ENCODE measurements at places on chromosomes 7 and 10. TPM values are rescaled to one million over a fixed set of nuclear protein-coding genes. Genes with fewer than 3 reads are reported as not detected.

- DNase-seq, result no peak
These were observed 37.8 kb downstream of the RHEB start for GRCh38 chr7:151481650-151482505.

GRCh38 chr7:41507686-41508268, 195.1 kb downstream of the INHBA start:
- DNase-seq, result no peak

DNA sequence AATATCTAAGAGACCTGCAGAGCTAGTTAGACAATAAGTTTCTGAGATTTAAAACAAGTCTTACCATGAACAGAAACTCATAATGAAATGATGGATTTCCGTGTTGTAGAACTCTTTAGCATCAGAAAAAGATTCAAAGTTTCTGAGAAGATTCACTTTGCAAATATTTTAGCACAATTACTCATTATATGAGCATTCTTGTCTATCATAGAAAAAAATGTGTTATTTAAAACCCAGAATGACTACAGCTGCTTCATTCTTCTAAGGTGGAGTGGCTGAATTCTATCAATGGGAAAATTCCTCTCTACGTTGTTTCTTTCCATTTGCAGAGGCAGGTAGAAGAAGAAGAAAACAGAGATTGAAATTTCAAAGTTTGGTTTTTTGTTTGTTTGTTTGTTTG, 21.0 kb upstream of the RALA start:
- no peak for DNase-seq

GRCh38 chr7:108083980-108084379, 46.2 kb downstream of the LAMB4 start:
- DNase-seq, result no peak

GRCh38 chr10:79241990-79242619, 105.2 kb upstream of the PPIF start:
- peak; percentile 75 for DNase-seq

Gene ANKRD1
- 2,218 TPM for total RNA-seq
